ENCODE measurements at places on chromosomes 7 and 10. TPM values are rescaled to one million over a fixed set of nuclear protein-coding genes. Genes with fewer than 3 reads are reported as not detected.

Gene SLC26A3
- total RNA-seq = not detected

Gene GPR146
- total RNA-seq = 20.5 TPM

Gene OR2A12
- total RNA-seq = not detected

Gene DNA2
- total RNA-seq = 1.9 TPM

Gene EFCAB10
- total RNA-seq = not detected

Gene GPR37
- 0.15 TPM for total RNA-seq

Gene AASS
- total RNA-seq = 31.7 TPM

Gene GDF10
- total RNA-seq = 0.11 TPM

Gene CARD11
- 0.44 TPM for total RNA-seq

Gene SPDYE11
- total RNA-seq = not detected

- no peak for DNase-seq
These were observed 433.0 kb downstream of the ANKRD7 start for GRCh38 chr7:118657391-118658005.

DNA sequence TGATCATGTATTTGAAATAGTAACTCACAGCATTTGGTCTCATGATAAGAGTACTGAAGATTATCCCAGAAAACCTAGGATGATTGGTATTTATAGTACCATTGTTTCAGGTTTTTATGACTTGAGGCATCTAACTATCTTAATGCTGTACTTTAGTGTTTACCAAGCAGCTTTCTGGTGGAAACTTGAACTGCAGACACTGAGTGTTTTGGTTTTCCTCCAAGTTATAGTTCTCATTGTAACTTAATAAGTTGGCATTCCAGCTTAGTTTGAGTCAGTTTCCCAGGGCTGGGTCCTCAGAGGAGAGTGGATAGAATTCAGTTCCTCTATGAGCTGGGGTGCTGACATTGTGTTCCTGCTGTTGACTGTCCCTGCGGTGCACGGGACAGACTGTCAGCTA is 50.4 kb downstream of the SEC23IP start:
- DNase-seq = no peak

GRCh38 chr10:74842301-74842954 is 16.0 kb downstream of the KAT6B start:
- no peak for DNase-seq

DNA sequence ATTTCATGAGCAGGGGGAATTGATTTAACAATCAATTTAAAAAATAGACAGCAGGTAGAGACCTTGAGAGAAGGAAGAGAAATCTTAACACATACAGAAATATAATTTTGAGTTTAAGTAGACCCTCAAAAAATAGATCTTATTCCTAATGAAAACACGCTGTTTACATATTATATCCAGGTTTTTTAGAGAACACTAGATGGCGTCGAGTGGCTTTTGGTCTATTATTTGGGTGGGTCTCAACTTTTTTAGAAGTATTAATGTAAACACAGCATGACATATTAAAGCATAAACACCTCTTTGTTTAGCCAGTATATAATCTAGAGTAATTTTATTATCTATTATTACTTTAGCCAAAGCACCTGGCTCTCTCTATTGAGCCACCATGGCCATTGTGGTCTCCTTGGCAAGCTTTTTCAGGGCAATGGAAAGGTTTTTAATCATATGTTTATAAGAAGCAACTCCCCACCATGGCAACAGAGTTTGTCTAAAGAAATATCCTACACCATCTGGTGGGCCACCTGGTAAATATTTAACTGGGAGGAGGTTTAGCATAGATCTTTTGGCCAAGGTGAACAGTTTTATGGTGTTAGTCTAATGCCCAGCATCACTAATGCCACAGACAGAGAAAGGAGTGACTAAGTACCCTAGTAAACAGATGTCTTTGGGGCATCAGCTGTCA is 59.7 kb upstream of the PRSS1 start:
- DNase-seq = no peak

DNA sequence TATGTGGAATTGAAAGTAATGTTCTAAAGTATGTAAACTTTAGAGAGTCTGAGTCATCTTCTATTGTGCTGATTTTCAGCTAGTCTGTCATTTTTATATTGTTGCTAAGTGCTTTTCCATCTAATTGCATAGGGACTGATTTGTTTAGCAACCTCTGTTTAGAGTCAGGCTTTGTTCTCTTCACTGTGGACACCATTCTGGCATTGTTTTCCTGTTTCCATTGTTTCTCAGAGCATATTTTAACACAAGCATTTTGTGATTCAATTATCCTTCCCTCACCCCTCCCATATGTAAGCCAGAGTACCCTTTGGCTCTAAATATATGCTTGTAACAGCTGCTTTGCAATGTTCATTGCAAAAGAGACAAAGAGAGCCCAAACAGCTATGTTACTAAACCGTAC is 748.4 kb upstream of the PHF14 start:
- no peak for DNase-seq

- peak; percentile 9 for DNase-seq
These were observed 17.4 kb downstream of the PDGFA start for GRCh38 chr7:502296-502695.

- DNase-seq = no peak
These were observed 367.3 kb upstream of the PCDH15 start for GRCh38 chr10:55168343-55168742.

- no peak for DNase-seq
These were observed 395.7 kb downstream of the THSD7A start for GRCh38 chr7:11436316-11436715.

- no peak for DNase-seq
These were observed 59.5 kb upstream of the ELMO1 start for GRCh38 chr7:37508118-37508517.

GRCh38 chr7:30926313-30926712 is 14.7 kb downstream of the AQP1 start:
- DNase-seq = peak; percentile 6

GRCh38 chr7:55794527-55794926 is 68.0 kb downstream of the SEPTIN14 start:
- DNase-seq = no peak

GRCh38 chr10:100551196-100551595 is 15.5 kb downstream of the HIF1AN start:
- no peak for DNase-seq

GRCh38 chr7:152025937-152026890 is 740 bp downstream of the GALNT11 start:
- no peak for DNase-seq

DNA sequence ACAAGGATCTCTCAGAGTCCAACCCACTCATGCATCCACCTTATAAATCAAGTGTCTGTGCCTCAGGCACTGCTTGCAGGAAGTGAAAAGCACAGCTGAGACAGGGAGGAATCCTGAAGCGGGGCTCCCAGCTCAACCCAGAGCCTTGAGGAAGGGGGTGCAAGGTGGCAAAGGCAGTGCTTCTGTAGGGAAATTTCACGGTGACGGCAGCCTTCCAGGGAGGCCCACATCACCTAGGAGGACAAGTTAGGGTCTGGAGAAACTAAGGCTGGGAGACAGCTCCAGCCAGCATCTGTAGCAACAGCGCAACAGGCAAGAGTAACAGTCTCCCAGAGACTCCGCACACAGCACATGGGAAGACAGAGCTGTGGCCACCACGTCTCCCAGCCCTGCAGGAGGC is 2.7 kb downstream of the AOC1 start:
- DNase-seq = no peak

- no peak for DNase-seq
These were observed 66.5 kb downstream of the SHH start for GRCh38 chr7:155745737-155746136.

DNA sequence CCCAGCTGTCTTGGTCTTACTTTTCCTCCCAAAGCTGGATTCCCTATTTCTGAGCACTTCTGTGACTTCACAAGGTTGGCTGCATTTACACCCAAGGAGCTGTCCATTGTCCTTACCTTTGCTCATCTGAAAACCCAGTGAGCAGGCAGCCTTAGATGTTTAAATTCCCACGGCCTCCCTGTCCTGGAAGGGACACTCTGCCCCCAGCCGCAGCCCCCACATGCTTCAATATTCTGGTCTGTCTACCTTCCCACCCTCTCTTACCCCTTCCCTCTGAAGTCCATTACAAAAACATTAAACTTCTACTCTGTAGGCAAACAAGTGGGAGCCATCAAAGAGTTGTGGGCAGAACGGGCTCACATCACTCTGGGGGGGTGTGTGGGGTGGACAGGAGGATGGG is 73.8 kb upstream of the EFCAB10 start:
- DNase-seq = no peak

DNA sequence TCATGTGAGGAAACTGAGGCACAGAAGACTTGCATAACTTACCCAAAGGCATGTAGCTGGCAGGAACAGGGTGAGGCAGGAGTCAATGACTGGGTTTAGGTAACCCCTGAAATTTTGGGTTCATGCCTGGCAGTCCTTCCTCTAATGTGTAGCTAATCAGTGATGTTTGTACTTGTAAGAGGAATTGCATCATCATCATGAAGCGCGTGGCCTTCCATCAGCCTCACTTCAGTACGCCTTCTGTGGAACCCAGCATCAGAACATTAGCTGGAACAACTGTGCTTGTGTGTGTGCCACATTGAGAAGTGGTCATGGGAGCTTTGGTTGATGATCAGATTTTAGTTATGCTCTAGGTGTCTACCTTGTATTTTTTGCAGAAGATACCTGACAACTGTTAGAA is 18.2 kb upstream of the STMP1 start:
- DNase-seq = no peak

DNA sequence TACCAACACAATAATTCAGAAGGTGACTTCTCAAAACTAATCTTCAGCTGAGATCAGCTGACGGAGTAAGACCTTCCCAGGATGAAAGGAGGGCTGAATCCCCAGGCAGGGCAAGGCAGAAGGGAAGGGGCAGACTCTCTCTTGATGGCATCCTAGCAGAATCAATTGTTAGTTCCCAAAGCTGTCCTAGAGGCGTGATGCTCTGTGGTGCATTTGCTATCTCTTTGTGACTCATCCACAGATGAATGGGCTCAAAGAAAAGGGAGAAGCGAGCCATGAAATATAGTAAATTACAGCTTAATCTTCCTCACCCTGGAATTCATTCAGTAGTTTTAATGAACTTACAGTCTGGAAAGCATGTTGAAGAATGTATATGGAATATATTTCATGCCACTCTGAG is 37.2 kb downstream of the PDE1C start:
- DNase-seq = no peak

- no peak for DNase-seq
These were observed 34.8 kb upstream of the MKI67 start for GRCh38 chr10:128161031-128161430.

DNA sequence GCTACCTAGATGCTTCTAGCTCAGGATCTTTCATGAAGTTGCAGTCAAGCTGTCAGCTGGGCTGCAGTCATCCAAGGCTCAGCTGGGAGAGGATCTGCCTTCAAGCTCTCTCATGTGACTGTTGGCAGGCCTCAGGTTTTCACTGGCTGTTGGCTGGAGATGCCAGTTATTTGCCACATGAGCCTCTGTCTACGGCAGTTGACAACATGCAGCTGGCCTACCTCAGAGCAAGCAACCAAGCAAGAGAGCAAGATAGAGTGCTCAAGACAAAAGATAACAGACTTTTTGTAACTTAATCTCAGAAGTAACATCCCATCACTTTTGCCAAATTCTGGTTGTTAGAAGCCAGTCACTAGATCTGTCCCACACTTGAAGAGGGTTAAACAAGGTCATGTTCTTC is 125.8 kb downstream of the TPST1 start:
- DNase-seq = peak; percentile 39

- DNase-seq = peak; percentile 31
These were observed 864 bp downstream of the CDCA7L start for GRCh38 chr7:21944616-21945453.

GRCh38 chr10:70964245-70964644 is 75.9 kb upstream of the PCBD1 start:
- no peak for DNase-seq

Data from heart right ventricle (tissue), 16 donors.